ENCODE measurements at places on chromosomes 5 and 9.

GRCh38 chr9:108077556-108077955 is 588.0 kb upstream of the KLF4 start:
- DNase-seq = no peak

- peak; percentile 84 for DNase-seq
Observed at GRCh38 chr9:113511856-113512761, 48.6 kb downstream of the RGS3 start.

DNA sequence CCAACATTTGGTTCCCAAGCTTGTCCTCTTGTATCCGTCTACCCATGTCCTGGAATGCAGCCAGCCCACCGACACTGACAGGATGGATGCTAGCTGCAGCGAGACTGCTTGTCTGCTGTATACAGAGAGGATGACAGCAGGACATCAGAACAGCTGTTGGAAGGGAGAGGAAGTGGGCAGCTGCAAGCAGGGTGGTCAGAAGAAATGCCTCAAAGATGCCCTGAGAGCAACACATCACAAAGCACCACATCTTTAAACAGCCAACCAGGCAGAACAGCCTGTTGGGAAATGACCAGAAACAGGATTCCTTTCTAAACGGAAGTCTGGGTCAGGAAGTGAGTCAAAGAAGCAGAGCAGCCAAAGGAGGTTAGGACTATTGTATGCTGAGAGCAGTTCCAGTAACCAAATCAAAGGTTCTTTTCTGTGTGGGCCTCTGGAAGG is 219.1 kb downstream of the NDUFS4 start:
- no peak for DNase-seq

DNA sequence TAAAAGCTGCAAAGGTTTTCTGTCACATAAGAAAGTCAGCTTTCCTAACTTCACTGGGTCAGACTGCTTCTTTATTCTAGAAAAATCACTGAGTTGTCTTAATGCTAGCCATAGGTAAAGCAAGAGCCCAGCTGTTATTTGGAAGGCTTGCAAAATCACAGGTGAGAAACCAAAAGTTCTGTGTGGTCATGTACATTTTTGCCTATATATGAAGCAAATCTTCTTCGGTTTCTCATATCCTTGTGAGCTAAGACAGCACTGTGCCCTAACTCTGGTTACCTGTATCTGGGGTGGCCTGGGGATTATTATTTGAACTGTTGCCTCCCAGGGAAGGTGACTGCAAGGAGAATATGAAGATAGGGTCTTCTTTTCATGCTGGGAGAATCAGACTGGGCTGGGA is 444.9 kb upstream of the CLINT1 start:
- no peak for DNase-seq

- no peak for DNase-seq
Observed at GRCh38 chr5:168756453-168757391, 177.6 kb upstream of the PANK3 start.

GRCh38 chr5:81017320-81017719 is 57.2 kb downstream of the RASGRF2 start:
- DNase-seq = no peak

- DNase-seq = no peak
Observed at GRCh38 chr5:132947671-132948070, 15.8 kb downstream of the AFF4 start.

GRCh38 chr5:178438796-178439195 is 151.4 kb downstream of the COL23A1 start:
- no peak for DNase-seq

- DNase-seq = no peak
Observed at GRCh38 chr5:165157219-165157618, 1651.8 kb downstream of the MAT2B start.

GRCh38 chr9:112059145-112059965 is 115.7 kb downstream of the SUSD1 start:
- no peak for DNase-seq

- DNase-seq = no peak
Observed at GRCh38 chr9:134602547-134603362, 38.8 kb upstream of the COL5A1 start.

DNA sequence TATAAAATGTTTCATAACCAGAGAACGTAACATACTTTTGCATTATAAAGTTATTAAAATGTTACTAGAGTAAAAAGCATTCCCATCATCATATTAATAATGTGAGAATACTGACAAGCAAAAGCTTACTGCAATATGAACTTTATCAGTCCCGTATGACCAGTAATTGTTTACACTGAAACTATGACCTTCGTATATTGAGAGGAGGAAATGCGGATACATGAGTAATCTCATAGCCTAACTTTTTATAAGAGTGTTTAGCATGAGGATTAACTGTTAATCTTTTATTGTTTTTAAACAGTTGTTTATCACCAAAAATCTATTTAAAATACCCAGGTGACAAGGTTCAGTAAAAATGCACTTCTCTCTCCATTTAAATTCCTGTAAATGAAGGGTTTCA is 272.4 kb downstream of the SLF1 start:
- DNase-seq = no peak

DNA sequence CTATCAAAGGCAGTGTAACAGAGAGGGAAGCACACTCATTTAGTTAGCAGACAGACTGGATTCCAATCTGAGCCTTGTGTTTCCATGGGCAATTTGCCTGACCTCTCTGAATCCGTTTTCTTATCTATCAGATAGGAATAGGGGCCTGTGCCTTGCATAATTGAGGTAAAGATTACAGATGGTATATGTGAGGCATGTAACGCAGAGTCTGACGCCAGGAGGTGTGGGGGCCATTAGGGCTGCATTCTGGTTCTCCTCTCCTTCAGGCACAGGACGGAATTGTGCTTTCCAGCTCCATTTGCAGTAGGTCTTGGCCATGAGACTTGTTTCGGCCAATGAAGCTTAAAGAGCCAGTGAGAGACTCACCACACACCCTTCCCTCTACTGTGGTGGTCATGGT is 97.6 kb downstream of the FRMD3 start:
- no peak for DNase-seq

DNA sequence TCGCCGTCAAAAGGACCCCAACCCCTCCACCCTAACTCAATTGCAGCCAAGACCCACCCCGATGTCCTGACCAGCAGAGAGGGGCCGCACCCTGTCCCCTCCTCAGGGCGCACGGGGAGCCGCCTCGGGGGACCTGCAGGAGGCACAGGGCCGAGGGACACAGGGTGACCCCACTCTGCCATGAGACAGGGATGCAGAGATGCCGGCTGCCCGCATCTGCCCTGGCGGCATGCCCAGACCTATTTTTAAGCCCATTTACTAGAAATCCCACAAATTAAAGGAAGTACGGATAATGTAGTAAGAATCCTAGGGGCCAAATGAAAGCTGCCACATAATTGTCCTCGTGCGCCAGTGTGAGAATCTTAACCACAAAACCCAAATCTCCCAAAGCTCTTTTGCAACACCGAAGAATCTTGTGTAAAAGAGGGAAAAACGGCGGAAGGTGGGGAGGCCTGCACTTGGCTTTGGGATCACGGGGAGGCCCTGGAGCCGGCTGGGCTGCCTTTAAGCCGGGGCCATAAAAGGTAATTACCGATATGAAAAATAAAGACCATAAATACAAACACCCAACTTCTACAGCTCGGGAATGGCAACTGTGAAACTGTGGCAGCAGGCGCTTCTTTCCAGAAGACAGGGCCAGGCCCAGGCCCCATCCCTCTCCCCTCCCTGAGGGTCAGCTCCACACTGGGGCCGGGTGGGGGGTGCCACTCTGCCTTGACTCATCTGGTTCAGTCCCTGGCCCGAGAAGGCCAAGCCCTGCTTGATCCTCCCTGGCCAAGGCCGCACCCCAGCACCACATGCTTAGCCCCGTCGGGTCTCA is 35.0 kb downstream of the NACC2 start:
- no peak for DNase-seq

DNA sequence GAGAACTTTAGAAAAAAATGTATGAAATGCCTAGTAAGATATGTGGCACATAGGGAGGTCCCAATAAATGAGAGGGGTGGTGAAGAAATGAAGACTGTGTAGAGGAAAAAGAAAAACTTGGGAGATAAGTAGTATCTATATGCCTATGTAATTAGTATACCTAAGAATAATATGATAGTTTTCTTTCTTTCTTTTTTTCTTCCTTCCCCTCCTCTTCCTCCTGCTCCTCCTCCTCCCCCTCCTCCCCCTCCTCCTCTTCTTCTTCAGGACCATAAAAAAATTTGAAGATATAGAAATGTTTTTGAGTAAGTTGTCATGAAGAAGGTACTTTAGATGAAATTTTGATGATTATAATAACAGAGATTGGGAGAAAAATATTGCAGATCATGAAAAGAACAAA is 857.4 kb downstream of the MAT2B start:
- DNase-seq = no peak

DNA sequence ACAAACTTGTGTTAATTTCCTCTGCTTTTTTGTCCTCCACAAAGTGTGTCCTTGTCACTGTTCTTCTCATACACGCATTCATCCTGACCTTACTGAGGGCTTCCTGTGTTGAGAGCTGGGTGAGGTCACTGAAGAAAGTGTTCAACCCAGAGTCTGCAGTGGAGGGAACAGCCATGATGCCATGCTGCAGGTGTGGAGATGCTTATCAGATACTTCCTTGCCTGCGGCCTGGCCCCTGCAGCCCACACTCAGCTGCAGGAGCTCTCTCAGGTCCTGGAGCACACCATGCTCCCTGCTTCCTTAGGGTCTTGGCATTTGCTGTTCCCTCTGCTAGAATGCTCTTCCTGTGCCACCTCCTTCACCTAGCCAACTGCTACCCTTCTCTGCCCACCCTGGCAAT is 108.1 kb upstream of the SPRY4 start:
- peak; percentile 11 for DNase-seq

GRCh38 chr5:54965806-54966205 is 19.6 kb downstream of the ESM1 start:
- DNase-seq = no peak

DNA sequence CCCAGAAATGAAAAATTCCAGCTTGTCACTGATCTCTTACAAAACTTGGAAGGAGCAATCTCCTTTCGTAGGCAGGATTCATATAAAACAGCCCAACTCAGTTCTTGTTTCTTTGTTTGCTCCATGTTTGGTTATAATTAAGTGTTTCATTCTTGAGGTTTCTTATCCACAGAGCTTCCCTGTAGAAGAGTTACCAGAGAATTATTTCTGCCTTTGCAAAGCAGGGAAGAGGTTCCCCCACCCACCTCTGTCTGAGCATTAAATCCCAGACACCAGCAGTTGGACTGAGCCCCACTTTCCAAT is 34.1 kb upstream of the RAI14 start:
- DNase-seq = no peak

GRCh38 chr5:18497089-18497488 is 862.8 kb downstream of the TAF11L14 start:
- no peak for DNase-seq

GRCh38 chr5:45355189-45355992 is 340.8 kb downstream of the HCN1 start:
- DNase-seq = no peak

- no peak for DNase-seq
Observed at GRCh38 chr5:127826011-127826410, 122.8 kb downstream of the CCDC192 start.

GRCh38 chr9:131876486-131876885 is 136.6 kb upstream of the RAPGEF1 start:
- no peak for DNase-seq

DNA sequence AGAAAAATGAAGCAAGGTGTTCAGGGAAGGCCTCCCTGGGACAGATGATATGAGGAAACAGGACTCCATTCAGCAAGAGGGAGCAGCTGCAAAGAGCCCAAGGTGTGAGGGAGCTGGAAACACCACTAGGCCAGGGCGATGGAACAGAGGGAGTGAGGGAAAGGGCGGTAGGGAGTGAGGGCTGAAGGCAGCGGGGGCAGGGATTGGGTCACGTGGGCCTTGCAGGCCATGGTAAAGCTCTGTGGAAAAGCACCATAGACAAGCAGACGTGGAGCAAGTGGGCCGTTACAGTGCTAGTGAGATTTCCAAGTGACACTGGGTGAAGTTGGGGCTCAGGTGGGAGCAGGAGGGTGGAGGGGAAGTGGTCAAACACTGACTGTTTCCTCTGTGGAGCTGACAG is 10.8 kb upstream of the PRRC1 start:
- DNase-seq = no peak

- no peak for DNase-seq
Observed at GRCh38 chr5:19369048-19369447, 619.0 kb downstream of the CDH18 start.

DNA sequence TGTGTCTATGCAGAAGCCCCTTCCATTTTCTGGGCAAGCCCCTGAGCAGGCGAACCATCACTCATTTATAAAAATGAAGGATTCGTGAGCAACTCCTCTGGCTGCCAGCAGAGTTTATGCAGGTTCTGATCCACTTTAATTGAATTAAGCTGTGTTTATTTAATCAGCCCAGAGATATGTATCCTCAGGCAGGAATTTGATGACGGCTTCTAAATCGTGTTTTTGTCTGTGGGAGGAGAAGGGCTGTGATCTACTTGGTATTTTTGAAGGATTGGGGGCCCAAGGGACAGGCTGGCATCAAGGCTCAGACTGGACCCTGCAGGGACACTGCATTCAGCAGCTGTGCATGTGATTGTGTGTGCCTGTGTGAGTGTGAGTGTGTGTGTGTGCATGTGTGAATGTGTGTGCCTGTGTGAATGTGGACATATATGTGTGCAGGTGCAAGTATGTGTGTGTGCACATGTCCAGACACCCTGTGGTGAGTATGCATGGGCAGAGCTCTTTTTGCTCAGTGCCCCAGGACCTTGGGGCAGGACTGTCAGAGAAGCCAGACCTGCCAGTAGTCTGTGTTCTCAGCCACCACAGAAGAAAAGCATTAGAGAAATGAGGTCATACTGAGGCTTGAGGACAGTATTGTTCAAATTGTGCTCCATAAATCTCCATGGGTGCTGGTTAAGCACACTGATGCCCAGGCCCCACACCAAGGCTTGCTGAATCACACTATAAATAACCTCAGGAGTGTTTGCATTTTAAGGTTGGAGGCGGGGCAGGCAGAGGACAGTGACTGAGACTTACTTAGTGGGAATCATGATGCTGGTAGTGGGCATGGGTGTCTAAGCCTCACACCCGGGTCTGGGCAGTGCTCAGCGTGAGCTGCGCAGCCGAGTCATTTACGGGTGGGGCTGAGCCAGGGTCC is 164.0 kb downstream of the CARTPT start:
- no peak for DNase-seq

DNA sequence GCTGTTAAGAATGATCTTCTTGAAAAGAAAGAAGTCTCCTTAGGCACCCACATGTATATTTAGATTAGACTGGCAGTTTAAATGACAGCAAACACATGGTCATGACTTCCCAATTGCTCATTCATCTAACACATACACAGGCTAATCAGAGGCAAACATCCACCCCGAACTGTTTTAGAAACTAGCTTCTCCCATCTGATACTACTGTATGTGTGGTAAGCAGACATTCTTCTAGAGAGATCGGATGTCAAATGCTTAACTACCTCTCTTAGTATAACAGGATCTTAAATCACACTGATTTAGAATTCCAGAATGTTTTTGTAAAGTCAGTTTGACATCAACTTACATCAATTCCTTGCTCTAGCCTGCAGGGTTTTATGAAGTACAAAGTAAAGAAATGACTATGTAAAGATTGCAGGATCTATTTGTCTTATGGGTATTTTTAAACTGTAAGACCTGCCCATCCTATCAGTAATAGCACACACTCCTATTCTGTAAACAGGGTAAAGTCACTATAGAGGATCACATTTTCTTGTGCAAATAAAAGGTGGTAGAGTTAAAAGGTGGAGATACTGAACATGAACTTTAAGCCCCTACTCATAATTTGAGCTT is 239.7 kb downstream of the MLLT3 start:
- no peak for DNase-seq

Measured in NB4 (cell line).